ENCODE measurements at places on chromosomes 1 and 21.

DNA sequence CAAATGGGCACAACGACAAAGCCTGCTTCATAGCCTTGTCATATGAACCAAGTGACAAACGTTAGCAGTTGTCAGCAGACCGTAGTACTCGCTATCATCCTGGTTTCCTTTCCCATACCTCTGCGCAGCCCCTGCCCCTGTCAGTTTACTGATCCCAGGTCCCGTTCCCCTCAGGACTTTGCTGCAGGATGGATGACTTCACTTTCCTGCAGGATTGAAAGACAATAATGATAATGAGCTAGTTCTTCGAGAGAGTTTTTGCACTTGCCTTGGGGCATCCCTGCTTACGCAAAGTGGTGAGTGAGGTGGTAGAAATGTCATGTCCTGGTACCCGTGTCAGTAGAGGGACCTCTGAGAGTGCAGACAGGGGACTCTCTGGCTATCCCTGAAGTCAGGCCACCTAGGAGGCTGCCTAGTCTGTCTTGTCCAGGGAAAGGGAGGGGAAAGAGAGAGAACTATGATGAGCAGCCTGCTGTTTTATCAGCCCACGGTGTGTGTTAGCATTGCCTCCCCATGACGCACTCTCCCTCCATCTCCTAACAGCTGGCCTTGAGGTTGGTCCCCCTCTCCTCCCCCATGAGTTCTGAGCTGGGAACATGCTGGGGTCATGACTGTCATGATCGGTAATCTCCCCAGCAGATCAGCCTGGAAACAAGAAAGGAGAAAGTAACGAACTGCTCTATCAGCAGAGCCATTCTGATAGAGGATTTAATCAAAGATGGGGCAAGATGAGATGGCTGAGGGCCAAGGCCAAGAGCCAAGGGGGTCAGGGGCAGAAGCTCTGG lies 53.7 kb downstream of the ELK4 start:
- no peak for DNase-seq

GRCh38 chr1:46017876-46018503 lies 114.4 kb downstream of the PIK3R3 start:
- DNase-seq: no peak

GRCh38 chr1:40710581-40711315 lies 19.2 kb downstream of the NFYC start:
- DNase-seq: no peak

DNA sequence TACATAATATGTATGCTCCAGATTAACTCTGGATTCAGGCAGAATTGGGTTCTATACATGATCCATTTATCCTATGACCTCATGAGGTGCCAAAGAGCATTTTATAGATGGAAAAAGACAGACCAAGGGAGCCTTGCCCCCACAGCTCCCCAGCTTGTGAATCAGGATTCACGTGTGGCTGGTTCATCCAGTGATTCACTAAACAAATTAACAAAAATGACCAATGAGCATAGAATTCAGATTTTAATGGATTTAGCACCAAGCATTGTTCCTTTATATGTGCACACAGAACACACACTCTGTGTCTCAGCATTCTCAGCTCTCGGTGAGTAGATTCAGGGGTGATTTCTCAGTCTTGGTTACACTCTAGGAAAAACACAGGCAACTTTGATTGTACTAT lies 51.7 kb upstream of the BARHL2 start:
- no peak for DNase-seq

DNA sequence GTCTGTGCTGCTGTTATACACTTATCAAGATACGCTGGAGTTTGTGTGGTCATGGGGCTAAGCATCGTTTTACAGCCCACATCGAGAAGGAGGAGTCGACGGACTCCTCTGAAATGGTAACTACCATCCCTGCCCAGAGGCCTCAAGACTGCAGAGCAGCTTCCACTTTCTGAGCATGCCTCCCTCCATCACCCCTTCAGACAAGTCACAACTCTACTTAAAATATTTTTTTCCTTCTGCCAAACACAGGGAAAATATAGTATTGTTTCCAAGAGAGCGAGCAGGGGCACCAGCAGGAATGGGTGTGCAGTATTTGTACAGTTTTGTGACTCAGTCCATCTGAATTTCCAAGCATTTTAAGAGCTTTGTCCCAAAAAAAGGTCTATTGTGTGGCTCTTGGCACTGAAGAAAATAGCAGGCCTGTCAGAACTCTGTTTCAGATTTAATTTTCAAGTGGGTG lies 14.1 kb downstream of the EVA1C start:
- no peak for DNase-seq

DNA sequence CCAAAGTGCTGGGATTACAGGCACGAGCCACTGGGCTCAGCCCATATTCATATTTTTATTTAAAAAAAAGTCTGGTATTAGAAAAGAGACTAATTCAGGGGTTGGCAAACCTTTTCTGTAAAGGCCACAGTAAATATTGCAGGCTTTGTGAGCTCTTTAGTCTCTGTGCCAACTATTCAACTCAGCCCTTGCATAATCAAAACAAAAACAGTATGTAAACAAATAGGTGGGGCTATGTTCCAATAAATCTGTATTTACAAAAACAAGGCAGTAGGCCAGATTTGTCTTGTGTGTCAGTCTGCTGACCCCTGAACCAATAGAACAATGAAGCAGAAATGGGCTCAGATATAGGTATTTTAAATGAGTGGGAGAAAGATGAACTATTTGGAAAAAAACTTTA lies 49.3 kb downstream of the CDC42BPA start:
- DNase-seq: no peak

DNA sequence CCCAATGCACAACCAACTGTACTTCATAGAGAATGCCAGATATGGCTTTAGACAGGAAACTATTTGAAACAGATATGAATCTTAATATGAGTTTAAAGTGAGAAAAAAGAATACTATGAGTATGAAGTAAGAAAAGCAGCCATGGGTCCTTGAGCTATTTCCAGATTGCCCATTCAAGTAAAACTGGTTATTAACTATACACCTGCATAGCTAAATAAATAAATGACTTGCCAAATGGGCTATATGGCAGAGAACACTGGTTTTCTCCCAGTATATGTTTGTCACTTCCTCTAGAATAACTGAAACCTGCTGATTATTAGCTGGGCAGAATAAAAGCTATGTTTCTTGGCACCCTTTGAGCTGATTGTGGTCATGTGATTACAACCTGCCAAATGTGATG lies 17.0 kb upstream of the CD1C start:
- DNase-seq: no peak

- no peak for DNase-seq
These were observed 380.6 kb upstream of the NEGR1 start for GRCh38 chr1:72662918-72663317.

GRCh38 chr1:53299233-53299632 lies 28.6 kb downstream of the LRP8 start:
- no peak for DNase-seq

DNA sequence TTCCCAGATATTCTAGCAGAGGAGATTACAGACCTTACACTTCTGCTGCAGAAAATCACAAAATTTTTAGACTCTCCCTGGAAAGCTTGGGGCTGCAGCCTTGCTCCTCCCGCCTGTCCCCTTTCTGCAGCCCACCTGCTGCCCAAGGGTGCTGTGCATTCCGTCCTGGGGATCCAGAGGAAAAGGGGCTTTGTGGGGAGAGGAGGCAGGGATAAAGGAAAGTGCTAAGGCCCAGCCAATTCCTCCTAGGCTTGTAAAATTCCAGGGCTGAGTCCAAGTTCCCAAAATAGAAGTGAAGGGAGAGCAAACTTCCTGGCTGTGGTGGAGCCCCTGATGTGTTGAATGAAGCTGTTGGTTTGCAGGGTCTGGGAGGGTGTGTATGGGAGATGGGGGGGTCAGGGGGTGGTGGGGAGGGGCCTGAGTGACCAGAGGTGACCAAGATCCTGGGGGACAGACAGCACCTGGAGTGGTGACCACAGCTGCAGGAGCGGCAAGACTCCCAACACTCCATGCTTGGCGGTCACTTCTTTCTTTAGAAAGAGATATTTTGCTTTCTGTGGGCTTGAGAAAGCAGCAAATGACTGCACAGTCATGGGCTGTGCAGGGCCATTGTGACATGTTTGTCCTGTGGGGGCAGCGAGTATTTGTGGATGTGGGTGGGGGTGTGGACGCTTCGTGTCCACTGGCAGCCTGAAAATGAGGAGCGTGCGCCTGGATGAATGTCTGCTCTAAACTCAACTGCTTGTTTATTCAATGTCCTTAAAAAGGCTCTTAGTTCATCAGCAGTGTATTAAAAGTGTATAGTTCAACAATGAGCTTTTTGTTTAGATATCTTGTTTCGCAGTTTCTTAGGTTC lies 68.4 kb downstream of the TLR5 start:
- DNase-seq: no peak

GRCh38 chr1:33588726-33589125 lies 116.3 kb downstream of the ZSCAN20 start:
- DNase-seq: no peak

DNA sequence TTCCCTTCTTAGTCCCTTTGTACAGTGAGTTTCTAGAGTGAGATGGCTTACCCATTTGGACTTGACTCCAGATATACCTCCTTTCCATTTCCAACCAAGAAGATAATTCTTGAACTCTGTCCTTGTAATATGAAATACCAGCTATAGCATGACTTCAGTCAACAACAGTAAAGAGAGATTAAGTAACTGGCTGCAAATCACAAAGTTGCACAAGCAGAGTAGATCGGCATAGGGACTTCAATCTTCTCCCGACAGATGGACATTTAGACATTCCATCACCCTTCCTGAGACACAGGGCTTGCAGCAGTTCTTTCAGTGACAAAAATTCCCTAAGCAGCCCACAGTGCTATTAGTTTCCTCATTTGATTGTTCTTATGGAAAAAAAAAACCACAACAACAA lies 44.6 kb downstream of the JAK1 start:
- no peak for DNase-seq

DNA sequence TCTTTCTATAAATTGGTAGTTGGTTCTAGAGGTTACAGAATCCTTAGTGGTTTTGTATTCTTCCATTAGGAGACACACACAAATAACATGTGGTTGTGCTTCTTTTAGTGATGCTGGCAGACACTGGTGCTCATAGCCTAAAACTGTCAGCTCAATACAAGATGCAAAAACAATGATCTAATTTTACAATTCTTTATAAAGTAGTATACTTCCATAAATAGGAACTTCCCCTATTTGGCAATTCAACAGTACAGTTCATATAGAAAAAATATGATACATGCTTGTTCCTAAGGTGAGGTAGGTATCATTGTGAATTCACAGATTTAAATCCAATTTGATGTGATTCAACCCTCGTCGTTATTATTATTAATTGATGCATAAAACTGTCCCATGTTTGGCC lies 20.8 kb upstream of the CCDC17 start:
- DNase-seq: no peak

GRCh38 chr1:47021070-47021469 lies 2.4 kb upstream of the CYP4X1 start:
- no peak for DNase-seq

GRCh38 chr1:37267111-37267835 lies 207.1 kb upstream of the ZC3H12A start:
- no peak for DNase-seq

DNA sequence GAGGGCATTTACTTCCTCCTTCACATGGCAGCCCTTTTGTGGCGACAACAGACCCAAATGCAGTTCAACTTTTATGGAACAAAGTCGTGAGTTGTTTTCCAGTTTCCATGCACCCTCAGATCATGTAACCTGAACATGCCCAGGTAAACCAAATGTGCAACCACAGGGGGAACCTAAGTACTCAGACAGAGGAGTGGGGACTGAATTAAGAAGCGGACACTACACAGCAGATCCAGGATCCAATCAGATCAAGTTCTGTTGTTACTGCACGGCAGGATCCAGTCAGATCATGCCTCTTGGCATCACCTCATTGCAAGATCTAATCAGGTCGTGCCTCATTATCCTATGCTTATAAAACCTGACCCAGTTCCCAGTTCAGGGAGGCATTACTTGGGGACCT lies 115.7 kb downstream of the MATN1 start:
- DNase-seq: no peak

DNA sequence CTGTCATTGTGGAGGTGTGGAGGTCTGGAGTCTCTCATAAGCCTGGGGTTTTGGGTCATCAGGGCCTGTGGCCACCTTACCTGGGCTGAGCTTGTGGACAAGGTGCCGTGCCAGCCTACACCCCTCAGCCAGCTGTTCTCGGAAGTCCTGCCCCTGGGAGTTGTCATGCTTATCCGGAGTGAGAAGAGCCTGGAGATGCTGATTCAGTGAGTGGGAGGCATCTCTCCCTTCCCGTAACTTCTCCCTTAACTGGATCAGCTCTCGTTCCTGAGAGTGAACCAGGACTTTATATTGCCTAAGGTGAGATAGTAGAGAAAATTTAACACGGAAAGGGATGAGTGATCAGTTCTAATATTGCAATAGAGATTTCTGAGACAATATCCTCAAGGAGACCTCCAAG lies 30.0 kb upstream of the REG4 start:
- DNase-seq: no peak

Measured in stimulated activated CD4-positive, alpha-beta T cell treated with anti-CD3 and anti-CD28 coated beads, TNF-alpha, amount 100 ng/mL, for 48 hours (primary cell).